ENCODE measurements at places on chromosomes 16 and 17.

- DNase-seq: peak; percentile 78
These were observed at the start of gene MAP3K14 for GRCh38 chr17:45316434-45317110. Gene MAP3K14, minus strand, starts transcription at chr17:45317020. Its CDS starts 26,275 bp downstream, at chr17:45290745.

GRCh38 chr17:48439110-48439850 is 9.3 kb upstream of the SKAP1 start:
- DNase-seq: no peak

GRCh38 chr16:14513389-14514107 is 116.5 kb downstream of the PARN start:
- DNase-seq: peak; percentile 52

GRCh38 chr17:30084788-30085187 is 31.8 kb upstream of the NSRP1 start:
- DNase-seq: no peak

- no peak for DNase-seq
These were observed 20.8 kb downstream of the ZP2 start for GRCh38 chr16:21190599-21190998.

- DNase-seq: no peak
These were observed 31.5 kb downstream of the MXRA7 start for GRCh38 chr17:76679239-76679638.

DNA sequence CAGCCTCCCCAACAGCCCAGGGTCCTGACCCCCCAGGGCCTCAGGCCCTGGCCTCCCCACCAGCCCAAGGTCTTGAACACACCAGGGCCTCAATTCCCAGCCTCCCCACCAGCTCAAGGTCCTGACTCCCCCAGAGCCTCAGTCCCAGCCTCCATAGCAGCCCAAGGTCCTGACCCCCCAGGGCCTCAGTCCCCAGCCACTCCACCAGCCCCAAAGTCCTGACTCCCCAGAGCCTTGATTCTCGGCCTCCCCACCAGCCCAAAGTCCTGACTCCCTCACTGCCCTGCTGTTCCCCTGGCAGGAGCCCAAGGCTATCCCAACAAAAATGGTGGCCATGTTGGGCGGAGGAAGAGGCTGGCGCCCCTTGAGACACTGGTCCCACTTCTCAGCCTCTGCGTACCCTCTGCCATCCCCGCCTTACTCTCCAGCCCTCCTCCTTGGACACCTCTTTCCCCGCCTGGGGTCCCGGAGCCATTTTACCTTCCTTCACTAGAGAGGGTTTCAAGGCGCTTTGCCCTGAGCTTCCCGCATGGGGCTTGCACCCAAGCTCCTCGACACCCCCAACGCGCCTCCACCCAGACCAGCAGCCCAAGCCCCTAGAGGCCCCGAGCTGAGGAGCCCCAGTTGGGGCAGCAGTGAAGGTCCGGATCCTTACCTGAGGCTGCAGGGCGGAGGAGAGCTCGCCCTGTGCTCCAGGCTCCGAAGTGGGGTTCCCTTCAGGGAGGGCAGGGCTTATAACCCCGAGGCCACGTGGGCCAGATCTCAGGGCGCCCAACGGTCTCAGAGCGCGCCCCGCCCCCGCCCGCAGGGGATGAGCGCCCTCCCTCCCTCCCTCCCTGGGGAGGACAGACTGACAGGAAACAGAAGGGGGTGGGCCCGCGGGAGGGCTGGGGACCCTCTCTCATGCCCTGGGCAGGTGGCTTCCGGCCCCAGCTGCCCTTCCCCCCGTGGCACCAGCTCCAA is 3.5 kb upstream of the TSPOAP1 start:
- no peak for DNase-seq

DNA sequence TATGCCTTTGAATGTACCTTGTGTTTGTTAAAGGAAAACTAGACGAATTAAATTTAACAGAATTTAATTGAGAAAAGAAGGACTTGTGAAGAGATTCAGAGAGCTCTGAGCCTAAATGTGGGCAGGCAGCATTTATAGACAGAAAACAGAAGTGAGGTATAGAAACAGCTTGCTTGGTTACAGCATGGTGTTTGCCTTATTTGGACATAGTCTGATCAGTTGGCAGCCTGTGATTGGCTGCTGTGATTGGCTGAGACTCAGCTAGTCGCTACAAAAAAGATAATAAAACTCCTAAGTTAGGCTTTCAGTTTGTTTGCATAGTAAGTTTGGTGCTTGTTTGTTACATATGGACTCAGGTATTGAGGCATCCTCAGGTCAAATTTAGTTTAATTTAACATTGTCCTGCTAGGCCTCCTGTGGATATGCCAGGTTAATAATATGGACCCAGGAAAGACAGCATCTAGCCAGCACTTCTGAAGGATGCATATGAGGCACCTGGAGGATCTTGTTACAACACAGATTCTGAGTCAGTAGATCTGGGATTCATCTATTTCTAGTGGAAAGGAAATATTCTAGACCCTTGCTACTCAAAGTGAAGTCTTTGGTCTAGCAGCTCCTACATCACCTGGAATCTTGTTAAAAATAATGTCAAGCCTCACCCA is 43.4 kb downstream of the SLFN5 start:
- no peak for DNase-seq

- no peak for DNase-seq
These were observed 1.6 kb downstream of the MT1A start for GRCh38 chr16:56640076-56640475.

DNA sequence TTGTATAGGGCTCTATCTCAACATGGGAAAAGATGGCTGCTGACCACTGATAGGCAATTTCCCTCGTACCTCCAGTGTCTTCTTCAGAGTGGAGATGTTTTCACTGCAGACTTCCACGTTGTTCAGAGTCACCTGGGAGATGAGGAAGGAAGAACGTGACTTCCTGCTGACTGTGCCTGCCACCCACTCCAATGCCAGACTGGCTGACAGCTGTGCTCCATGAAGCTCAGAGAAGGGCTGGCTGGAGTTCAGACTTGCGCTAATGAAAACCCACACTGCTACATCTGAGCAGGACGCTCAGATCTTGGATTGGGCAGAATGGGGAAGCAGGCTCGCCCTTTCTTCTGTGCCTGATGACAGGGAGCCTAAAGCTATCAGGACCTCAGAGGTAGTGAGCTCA is 33.1 kb downstream of the COG4 start:
- peak; percentile 30 for DNase-seq

DNA sequence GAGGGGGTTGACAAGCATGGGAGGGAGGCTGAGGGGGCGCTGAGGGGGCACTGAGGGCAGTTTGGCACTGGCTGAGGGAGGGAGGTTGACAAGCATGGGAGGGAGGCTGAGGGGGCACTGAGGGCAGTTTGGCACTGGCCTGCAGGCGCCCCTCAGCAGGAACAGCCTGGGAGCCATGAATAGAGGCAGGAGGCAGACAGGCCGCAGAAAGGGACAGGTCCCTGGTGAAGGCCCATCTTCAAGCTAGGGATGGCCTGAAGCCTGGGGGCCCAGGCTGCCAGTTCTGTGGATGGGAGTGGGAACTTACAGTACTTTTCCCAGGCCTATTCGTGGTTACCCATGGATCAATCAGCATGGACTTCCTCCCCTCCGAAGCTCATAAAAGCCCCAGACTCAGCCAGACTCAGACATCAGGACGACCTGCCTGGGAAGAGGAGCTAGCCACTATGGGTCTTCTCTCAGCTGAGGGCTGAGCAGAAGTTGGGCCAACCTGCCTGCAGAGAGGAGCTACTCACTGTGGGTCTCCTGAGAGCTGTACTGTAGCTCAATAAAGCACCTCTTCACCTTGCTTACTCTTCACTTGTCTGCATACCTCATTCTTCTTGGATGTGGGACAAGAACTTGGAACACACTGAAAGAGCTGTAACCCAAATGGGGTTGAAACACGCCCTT is 72.8 kb upstream of the BRD7 start:
- DNase-seq: no peak

GRCh38 chr16:30982548-30983288 is 2.3 kb upstream of the HSD3B7 start:
- no peak for DNase-seq

GRCh38 chr16:3036726-3037315 is at the start of gene BICDL2:
Gene BICDL2, minus strand, starts transcription at chr16:3036944. Its CDS starts 1,448 bp downstream, at chr16:3035496.
- DNase-seq: peak; percentile 83

- no peak for DNase-seq
These were observed 156.4 kb downstream of the SNX29 start for GRCh38 chr16:12132850-12133440.

- no peak for DNase-seq
These were observed 5.7 kb downstream of the KRT13 start for GRCh38 chr17:41499714-41500113.

DNA sequence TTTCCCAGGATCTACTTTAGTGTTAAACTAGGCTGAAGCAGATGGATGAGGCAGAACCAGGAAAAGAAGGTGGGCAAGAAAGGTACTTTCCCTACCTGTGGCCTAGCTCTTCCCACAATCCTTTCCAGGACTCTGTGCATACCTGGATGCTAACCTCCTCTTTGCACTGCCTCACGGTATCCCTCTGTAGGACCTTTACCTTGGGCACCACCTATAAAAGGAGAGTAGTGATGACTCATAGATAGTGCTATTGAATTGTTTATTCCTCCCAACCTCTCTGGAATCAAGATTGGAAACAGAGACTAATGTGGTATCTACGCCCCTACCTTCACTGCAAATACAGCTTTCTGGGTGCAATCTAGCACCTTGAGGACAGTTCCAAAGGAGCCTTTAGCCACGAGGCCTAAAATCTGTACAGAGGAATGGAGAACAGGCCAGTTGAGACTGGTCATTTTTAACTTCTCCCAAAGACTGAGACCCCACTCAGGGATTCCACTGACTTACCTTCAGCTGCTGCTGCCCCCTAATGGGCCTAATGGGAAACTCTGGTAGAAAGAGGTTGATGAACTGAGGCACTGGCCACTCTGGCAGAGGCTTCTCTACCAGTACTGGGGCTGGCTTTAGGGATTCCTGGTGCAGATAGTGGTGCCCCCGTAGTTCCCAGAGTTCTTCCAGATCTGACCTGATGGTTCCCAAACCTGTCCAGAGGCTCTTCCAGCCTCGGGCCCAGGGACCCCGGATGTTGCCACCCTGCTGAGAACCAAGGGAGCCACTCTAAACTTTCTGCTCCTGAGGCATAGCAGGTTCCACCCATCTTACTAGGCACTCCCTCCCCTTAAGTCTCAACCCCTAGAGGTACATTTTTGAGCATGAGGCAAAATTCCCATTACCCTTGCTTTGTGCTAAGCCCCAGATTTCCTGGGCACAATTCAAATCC is 781 bp downstream of the RSKR start:
- peak; percentile 57 for DNase-seq

DNA sequence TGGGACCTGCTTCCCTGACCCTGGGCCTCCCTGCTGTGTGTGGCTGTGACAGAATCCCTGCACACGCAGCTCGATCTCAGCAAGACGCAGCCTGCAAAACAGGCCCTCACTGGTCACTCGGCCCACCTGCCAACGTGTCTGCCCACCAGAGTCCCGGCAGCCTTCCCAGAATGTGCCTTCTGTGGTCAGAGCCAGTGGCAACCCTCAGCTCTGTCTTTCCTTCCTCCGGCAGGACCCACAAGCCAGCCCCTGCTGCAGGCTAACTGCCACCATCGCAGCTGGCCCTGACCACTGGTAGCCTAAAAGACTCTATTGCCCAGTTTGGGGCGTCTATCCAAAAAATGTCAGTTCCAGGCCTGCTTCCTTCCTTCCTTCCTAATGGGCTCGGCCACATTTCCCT is 83.2 kb downstream of the LITAF start:
- no peak for DNase-seq

DNA sequence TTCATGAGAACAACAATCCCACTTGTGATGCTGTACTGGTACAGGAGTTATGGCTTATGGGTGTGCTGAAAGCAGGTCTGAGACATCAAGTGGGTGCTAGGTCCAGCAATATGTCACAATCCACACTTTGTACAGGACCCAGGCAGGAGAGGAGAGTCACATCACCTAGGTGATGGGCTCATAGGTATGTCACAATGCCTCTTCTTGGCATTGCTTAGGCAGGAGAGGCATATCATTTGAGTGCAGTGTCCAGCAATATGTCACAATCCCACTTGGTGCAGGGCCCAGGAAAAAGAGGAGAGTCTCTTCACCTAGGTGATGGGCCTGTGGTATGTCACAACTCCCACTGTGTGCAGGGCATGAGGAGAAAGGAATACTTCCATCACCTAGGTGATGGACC is 2110.0 kb downstream of the TP53TG3F start:
- no peak for DNase-seq

GRCh38 chr16:6195966-6196365 is 1098.4 kb upstream of the EEF2KMT start:
- no peak for DNase-seq

- no peak for DNase-seq
These were observed 52.4 kb upstream of the ALOX12 start for GRCh38 chr17:6943406-6943805.

DNA sequence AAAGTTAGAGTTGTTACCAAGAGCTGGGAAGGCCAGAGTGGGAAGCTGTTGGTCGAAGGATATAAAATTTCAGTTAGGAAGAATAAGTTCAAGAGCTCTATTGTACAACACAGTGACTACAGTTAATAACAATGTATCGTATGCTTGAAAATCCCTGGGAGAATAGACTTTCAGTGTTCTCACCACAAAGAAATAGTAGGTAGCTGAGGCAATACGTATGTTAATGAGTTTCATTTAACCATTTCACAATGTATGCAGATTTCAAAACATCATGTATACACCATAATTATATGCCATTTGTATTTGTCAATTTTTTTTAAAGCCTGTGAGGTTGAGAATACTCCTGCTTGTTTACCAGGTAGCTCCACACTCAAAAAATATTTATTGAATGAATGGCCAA is 41.5 kb upstream of the MYOCD start:
- DNase-seq: no peak

DNA sequence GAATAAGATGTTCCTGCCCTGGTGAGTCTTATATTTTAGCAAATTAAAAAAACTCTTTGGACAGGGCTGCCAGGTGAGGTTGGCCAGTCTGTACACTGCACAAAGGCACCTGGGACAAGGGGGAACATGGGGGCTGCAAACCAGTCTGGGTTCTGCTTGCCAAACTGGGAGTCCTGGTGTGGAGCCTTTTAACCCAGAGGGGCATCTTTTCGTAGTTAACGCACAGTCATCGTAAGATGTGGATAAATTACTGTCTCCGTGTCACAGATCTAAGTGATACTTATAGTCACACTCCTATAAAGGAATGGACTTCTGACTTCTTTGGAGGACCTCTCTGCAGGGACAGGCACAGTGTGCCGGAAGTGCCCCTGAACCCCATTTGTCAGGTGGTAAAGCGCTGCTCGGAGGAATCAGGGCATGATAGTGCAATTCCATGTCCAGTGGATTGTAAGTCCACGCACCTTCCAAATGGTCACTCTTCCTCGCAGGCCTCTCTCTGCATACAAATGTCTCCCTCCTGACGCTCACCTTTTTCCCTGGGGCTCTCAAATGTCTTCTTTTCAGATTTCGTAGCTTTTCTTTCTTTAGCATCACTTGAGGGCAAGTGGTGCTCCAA is 14.7 kb downstream of the DEXI start:
- DNase-seq: no peak

GRCh38 chr17:34840750-34841149 is 120.5 kb downstream of the CCT6B start:
- DNase-seq: no peak
